ENCODE measurements at places on chromosomes 5 and 9. TPM values are rescaled to one million over a fixed set of nuclear protein-coding genes. Genes with fewer than 3 reads are reported as not detected.
A peak's percentile ranks its signal among the peaks of the same experiment; 100 is the strongest.

OR1Q1 gene
- not detected for polyA plus RNA-seq

DNA sequence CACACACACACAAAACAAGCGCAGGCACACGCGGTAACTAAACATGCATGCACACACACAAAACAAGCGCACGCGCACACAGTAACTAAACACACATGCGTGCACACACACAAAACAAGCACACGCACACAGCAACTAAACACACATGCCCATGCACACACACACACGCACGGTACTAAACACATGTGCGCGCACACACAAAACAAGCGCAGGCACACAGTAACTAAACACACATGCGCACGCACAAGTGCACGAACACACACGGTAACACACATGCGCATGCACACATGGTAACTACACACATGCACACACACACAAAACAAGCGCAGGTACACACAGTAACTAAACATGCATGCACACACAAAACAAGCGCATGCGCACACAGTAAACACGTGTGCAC, 19.9 kb upstream of the SLC6A3 start:
- no peak for DNase-seq

GRCh38 chr9:137449931-137450538, 8.9 kb upstream of the ENTPD8 start:
- DNase-seq: no peak

DNA sequence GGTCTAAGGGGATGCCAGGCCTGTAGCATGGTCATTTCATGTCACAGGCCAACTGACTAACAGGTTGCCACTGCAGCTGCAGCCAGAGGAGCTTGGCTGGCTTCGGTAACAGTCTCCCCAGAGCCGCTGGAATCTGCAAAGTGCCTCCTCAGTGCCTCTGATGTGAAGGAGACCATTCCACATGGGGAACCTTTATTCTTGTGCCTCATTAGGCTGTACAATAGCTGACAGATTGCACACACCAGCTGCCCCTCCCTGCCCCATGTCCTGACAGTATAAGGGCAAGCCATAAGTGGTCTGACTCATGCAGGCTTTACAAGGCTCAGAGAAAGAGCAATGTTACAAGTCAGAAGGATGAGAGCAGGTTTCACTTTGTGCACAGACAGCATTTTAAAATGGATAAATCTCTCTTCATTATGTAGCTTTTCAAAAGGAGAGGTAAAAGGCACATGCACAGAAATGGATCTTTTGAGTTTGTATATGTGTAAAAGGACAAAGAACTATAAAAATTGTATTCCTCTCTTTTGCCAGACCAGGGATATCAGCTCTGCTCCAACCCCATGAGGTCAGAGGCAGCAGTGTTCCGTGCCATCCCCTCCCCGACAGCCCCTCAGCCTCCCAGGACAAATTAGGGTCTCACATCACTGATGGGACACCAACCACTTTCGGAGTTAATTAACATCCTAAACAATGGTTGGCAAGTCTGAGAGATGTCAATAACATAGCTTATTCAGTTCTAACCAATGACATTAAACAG, 467.8 kb downstream of the TMEM232 start:
- peak; percentile 44 for DNase-seq

PKD2L2 gene
- not detected for polyA plus RNA-seq

FUT7 gene
- not detected for polyA plus RNA-seq

- no peak for DNase-seq
Observed at GRCh38 chr9:112274600-112274999, 58.8 kb downstream of the PTBP3 start.

SCGB3A2 gene
- not detected for polyA plus RNA-seq

DNA sequence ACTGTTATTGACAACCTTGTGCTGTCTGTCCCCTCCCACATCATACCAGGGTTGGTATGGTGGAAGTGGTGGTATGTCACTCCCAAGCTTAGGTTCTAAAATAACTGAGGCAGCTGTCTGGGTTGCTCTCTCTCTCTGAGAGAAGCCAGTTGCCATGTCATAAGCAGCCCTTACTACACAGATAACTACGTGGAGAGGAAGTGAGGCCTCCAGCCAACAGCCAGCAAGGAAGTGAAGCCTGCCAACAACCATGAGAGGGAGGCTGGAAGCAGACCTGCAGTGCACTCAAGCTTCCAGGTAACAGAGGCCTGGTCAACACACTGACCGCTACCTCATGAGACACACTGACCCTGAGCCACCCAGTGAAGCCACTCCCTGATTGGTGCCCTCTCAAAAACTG, 18.6 kb downstream of the CTNNAL1 start:
- DNase-seq: no peak

LRRC19 gene
- not detected for polyA plus RNA-seq

- no peak for DNase-seq
Observed at GRCh38 chr5:114319236-114319635, 42.6 kb upstream of the KCNN2 start.

GGTA1 gene
- not detected for polyA plus RNA-seq

- no peak for DNase-seq
Observed at GRCh38 chr9:21121595-21122251, 19.9 kb downstream of the IFNW1 start.

GRCh38 chr5:99179206-99179605, 250.4 kb upstream of the CHD1 start:
- DNase-seq: no peak

DNA sequence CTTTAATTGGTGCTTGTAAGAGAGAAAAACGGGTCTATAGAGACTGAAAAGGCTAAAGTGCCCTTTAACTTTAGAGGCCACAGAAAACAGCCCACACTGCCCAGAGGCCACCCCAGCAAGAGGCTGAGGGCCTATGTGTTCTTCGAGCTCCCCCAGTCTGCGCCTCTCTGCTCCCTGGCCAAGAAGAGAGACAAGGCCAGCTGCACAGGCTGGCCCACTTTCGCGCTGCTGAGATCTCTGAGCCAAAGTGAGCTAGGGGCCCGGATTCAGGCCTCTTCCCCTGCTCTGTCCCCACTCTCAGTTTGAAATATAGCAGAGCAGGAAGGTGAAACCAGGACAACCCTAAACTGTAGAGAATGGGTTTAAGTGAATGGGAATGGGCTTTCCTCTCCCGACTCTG, 132.0 kb upstream of the TRIM32 start:
- DNase-seq: no peak

DNA sequence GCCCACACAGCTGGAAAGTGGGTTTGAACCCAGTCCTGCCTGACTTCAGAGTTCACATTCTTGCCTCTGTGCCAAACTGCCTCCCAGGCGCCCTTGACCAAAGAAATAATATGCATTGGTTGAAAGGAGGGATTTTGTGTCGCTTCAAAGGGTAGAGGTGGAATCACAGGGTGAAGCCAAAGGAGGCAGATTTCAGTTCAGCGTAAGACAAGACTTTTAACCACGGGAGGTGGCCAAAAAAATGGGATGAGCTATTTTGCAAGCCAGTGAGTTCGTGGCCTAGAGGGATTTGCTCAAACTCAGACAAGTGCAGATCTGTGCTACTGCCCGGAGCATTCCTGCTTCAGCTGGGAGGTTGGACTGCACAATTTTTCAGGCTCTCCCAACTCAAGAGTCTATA, 57.6 kb upstream of the RANBP3L start:
- DNase-seq: peak; percentile 14

DNA sequence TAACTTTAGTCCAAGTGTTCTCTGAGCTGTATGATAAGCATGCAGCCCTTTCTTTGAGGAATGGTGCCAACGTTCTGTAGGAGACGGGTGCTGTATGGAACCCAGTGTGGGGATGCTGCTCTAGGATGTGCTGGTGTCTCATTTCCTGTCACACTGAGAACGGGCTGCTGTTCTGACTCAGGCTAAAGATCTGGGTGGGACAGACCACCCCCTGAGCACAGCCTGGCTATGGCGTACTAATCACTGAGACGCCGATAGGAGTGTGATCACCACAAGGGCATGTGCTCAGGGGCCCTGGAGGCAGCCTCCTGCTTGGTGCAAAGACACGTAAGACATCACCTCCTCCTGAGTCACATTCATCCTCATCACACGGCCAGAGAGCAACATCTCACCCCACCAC, 240.4 kb downstream of the IRX2 start:
- DNase-seq: no peak

HSD17B3 gene
- 0.05 TPM for polyA plus RNA-seq

GRCh38 chr9:125341566-125341965, 79.9 kb downstream of the GAPVD1 start:
- no peak for DNase-seq

TLR4 gene
- 7.9 TPM for polyA plus RNA-seq

DNA sequence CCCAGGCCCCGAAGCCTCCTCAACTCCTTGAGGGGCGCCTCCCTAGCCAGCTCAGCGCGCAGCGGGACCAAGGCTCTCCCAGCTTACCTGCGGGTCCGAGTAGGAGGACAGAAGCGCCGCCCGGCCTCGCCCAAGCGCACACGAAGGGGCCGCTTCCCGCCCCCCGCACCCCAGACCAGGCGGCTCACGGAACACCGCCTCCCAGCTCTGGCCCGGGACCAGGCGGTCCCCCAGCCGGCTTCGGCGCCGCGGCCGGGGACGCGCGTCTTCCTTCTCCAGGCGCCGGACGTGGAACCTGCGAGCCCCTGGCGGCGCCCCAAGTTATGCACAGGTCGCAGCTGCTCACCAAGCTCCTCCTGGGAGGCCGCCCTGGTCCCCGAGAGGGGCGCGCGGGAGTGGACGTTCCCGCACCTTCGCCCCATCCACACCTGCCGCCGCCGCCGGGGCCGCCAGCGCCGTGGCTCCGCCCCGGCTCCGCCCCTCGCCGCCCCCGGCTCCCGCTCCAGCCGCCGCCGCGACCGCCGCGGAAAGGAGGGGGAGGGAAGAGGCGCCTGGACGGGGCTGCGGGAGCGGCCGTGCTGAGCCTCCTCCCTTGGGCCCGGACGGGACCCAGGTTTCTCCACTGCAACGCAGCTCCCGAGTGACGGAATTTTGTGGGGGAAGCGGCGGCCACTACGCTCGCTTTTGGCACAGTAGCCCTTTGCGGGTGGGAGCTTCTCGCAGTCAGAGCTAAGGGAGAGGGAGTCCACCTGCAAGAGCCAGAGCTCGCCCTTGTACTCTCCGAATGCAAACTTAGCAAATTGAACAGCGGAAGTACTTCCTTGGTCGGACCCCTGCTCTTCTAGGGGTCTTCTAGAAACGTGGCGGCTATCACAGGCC, 77.5 kb upstream of the IFNE start:
- peak; percentile 85 for DNase-seq

DNA sequence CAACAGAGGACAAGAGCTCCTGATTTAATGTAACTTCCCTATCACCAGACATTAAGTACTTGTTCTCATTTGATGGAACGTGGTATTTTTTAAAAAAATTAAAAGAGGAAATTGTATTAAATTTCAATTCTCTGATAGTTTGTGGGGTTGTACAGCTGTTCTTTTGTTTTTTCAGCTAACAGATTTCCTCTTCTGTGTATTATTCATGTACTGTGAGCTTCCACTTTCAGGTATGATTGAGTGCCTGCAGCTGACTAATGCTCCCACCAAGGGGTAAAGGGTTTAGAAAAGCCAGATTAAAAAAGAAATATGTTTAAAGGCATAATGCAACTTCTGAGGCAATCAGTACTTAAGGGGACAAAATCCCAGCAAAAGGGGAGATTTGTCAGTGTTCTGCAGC, 117.7 kb upstream of the ACTBL2 start:
- no peak for DNase-seq

ZNF483 gene
- 0.58 TPM for polyA plus RNA-seq

DNA sequence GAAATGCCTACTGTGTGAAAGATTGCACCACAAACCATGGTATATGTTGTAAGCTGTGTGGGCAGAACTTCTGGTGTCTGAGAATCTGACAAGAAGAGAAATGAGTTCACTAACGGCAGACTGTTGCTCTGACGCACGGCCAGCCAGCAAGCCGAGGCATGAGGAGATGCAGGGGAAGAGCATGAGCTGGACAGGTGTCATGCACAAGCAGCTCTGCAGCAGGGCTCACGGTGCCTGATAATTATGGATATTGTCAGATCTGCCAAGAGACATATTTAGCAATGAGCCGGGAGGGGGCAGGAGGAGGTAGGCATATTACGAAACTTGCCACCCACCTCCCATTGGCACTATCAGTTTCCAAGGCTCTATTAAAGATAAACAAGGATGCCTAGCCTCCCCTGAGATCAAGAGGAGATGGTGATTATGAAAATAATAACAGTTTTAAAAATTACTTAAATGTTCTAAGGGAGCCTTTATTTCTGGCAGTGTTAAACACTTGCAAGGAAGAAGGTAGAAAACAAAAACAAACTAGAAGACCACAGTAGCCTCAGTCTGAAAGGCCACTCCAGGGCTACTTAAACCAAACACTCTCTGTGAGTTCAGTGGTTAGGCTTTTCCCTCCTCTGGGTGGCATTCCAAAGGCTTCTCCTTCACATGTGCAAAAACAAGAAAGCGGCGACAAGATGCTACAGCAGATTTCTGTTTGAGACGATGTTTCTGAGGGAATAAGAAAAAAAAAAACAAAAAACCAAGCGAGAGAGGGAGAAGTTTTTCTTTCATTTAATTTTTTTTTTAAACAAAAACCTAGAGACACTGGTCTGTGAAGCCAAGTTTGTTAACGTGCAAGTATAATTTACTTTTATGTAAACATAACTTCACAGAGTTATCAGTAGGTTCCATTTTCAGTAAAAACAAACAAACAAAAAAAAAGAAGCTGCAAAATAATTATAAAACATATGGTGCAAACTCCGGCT, 339.5 kb downstream of the BNC2 start:
- DNase-seq: peak; percentile 97

PCDHA6 gene
- 0.18 TPM for polyA plus RNA-seq

GRCh38 chr5:178259623-178260536, 27.3 kb upstream of the PHYKPL start:
- DNase-seq: no peak

GRCh38 chr9:14362175-14362574, 48.2 kb upstream of the NFIB start:
- no peak for DNase-seq

GRCh38 chr9:86486891-86487837, 133.0 kb upstream of the TUT7 start:
- DNase-seq: peak; percentile 40

DNA sequence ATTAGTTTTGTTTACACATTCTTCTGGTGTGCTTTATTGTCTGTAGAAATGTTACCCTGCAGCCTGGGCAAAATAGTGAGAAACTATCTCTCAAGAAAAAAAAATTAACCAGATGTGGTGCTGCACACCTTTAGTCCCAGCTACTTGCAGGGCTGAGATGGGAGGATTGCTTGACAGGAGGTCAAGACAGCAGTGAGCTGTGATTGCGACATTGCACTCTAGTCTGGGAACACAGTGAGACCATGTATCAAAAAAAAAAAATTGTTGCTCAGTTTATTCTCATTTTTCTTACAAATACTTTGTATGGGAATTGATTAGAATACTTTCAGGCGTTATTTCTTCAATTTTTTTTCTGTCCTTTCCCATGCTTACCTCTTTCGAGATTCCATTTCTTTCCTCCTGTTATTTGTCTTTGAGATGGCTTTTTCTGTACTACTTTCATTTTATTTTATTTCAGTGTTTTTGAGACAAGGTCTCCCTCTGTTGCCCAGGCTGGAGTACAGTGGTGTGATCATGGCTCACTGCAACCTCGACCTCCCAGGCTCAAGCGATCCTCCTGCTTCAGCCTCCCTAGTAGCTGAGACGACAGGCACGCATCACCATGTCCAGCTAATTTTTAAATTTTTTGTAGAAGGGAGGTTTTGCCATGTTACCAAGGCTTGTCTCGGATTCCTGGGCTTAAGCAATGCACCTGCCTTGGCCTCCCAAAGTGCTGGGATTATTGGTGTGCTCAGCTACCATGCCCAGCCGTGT, 24.9 kb downstream of the TENT2 start:
- DNase-seq: no peak

GRCh38 chr9:7130266-7130820, 372.6 kb downstream of the KDM4C start:
- DNase-seq: no peak

- DNase-seq: no peak
Observed at GRCh38 chr9:19050637-19051591, 1.7 kb downstream of the RRAGA start.

GRCh38 chr5:79878721-79879336, 112.2 kb downstream of the MTX3 start:
- peak; percentile 3 for DNase-seq

Data from mammary epithelial cell (primary cell).